NCI-H2081 (cell line): ENCODE measurements at places on chromosomes 1 and 21.

GRCh38 chr1:205812271-205812877, 624 bp downstream of the SLC41A1 start:
- no peak for DNase-seq

DNA sequence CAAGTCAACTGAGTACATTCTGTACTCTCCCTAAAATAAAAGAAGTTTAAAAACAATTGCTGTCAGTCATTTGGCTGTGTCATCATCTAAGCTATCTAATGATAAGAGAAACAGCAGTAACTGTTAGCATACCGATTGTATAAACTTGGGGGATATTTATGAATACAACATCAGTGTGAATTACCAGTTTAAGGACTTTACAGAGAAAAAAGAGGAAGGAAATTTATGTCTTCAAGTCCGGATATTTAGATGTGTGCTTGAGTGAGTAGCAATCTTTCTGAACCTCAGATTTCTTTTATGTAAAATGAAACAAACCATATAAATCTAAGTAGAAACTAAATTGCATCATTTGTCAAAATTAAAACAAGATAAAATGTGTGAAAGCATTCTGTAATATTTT, 1557.0 kb downstream of the MRPL39 start:
- DNase-seq, result no peak

GRCh38 chr1:85065550-85065949, 17.2 kb upstream of the MCOLN3 start:
- DNase-seq, result no peak

GRCh38 chr21:32794644-32795079, 23.1 kb upstream of the PAXBP1 start:
- no peak for DNase-seq

DNA sequence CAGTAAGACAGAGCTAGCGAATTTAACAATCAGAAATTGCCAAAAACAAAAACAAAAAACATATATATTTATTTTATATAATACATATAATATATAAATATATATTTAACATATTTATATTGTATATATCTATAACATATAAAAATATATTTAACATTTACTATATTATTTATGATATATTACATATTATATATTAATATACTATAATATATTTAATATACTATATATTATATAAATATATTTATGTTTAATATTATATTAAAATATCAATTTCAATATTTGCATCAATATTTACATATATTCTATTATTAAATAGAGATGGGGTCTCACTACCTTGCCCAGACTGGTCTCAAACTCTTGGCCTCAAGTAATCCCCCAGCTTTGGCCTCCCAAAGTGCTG, 50.9 kb downstream of the TBX19 start:
- no peak for DNase-seq

DNA sequence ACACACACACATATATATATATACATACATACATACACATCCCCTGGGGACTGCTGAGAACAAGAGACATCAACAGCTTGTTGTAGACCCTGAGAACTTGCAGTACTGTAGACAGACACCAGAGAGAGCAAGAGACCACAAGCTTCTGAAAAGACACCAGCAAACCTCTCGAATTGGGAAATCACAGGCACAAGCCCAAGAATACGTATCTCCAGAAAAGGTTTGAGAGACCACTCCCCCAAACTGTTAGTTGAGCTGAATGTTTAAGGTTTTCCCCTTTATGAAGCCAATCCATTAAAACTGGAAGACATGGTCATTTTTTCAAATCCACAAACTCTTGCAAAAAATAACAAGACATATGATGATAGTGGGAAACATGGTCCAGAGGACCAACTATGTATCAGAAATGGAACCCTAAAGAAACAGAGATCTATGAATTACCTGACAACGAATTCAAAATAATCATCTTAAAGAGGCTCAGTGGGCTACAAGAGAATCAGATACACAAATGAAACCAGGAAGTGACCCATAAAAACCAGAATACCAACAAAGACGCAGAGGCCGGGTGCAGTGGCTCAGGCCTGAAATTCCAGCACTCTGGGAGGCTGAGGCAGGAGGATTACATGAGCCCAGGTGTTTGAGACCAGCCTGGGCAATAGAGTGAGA, 45.1 kb downstream of the SLC2A1 start:
- peak; percentile 69 for DNase-seq

DNA sequence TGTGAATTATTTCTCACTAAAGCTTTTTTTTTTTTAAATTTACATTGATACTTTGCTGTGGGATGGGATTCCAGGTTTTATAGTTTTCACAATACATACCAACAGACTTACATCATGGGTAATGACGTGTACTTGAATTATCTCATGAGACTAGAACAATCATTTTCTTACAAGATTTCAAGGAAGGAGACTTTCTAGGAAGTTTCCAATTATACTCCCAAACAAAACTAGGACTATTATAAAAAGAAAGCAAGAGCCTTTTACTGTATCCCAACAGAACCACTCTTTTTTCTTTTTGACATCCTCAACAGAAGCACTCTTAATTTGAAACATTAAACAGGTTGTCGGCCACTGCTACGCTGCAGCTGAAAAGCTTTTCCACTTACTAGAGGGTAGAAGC, 48.7 kb downstream of the TESK2 start:
- no peak for DNase-seq

- DNase-seq, result no peak
Observed at GRCh38 chr1:5836776-5837440, 155.3 kb downstream of the NPHP4 start.

DNA sequence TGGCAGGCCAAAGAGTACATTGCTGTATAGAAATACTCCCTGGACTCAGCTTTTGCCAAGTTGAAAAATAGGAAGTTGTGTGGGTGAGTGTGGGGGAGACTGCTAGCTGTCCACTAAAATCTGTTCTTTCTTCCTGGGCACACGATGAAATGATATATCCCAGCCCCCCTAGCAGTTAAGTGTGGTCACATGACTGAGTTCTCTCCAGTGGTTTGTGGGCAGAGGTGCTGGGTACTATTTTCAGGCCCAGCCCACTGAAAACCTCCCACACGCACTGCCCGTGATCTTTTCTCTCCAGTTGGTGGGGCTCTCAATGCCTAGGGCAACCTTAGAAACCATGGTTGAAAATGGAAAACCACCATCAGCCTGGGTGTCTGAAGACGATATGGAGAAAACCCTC, 119.7 kb upstream of the LMO4 start:
- DNase-seq, result no peak

DNA sequence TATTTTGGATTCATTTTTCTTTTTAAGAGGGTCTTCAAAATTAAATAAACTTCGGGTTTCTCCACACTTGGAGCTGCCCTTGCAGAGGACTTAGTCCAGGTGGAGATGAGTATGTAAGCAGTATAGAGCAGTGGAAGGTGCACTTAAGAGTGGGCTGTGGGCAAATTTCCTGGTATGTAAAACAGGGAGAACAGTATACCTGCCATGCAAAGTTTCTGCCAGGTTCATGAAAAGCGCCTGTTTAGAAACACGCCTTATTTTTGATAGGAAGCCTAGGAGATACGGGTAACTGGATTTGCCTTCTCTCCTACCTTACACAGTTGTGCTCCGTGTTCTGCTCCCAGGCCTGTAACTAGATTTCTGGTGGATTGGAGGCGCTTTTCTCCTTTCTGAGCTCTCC, 1.2 kb downstream of the KDM4A start:
- no peak for DNase-seq

DNA sequence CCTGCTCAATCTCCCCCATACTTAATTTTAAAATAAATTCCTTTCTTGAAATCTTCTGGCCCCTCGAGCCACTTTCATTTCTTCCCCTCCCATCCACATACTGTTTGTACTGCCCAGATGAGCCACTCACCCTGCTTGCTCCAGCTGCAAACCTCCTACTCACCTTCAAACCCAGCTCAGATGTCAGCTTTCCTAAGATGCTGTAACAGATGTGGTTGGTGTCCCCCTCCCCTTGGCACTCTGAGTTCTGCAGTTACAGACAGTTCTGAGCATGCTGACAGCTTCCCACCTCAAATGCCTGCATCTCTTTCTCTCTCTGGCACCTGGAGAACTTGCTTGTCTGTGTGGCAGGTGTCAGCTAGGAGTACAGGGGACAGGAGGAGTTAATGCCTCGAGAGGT, 106.7 kb downstream of the PTPRU start:
- no peak for DNase-seq

DNA sequence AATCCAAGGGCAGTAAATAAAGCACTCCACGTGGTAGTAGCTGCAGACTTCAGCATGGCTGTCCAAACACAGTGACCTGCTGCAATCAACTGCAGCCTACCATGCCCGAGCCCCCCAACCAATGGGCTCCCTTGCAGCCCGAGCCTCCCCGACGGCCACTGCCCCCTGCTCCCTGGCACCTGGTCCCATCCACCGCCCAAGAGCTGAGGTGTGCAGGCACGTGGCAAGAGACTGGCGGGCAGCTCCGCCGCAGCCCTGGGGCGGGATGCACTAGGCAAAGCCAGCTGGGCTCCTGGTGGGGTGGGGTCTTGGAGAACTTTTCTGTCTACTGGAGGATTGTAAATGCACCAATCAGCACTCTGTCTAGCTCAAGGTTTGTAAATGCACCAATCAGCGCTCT, 57.6 kb upstream of the RGS2 start:
- DNase-seq, result no peak

- DNase-seq, result no peak
Observed at GRCh38 chr1:212256369-212256768, 28.8 kb upstream of the PPP2R5A start.

DNA sequence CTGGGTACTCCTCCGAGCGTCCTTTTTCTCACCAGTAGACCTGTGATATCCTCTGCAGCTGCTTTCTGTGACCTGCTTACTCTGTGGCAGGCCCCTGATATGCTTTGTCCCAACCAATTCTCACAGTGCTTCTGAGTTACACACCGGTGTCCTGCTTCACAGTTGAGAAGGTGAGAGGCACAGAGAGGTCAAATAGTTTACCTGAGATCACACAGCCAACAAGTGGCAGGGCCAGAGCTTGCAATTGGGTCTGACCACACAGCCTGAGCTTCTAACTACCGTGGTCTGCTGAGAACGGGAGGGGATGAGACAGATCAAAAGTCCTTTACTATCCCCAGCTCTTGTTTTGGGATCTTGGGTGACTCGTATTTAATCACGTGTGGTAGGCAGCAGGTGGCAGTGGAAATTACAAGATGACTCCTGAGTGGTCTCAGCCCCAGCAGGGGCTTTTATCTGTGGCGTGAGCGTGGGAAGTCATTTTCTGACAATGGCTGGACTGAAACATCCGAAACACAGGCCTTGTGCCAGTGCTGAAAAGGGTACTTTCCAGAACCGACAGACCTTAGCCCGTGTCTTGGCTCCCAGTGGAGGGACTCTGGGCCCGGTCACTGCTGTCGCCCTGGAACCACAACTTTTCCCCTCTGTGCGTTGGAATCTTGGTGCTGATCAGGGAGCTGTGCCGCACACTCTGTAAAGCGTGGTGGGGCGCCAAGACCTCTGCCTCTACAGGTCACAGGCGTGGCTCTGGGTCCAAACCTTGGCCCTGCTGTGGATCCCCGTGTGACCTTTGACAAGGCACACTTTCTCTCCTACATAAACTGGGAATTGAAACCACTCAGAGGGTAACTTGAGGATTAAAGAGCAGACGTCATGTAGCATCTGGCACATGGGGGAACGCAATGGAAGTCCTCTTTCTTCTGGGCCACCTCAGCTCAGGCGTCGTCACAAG, 11.9 kb downstream of the THEMIS2 start:
- DNase-seq, result no peak

DNA sequence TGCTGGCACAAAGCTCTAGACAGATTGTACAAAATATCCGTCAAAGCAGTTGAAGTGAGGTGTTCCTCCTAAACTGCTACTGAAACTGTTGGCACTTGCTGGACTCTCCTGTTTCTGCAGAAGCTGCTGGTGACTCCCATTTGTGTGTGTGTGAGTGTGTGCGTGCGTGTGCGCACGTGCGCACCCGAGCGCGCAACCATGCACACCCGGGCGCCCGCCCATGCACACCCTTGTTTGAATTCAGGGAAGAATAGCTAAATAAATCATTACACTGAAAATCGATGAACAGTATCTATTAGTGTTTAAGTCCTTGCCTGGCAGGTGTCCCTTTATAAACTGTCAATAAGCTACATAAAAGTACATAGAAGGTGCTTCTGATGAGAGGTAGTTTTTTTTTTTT, 156.4 kb upstream of the B3GALT2 start:
- no peak for DNase-seq

DNA sequence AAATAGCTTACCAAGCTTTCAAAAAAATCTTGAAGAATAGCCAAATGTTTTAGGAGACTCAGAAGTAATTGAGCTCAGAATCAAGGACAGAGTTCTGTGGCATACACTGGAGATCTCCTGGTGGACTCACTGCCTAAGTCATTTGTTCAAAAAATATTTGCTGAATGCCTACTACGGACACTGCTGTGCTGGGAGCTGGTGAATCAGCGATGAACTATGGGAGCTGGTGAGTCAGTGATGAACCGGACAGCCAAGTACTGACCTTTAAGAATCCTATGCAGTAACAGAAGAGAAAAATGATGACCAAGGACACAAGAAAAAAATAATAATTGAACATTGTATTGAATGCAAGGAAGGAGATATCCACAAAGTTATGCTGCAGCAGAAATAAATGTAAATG, 717.9 kb upstream of the CXADR start:
- DNase-seq, result no peak

GRCh38 chr1:31860581-31860980, 44.8 kb upstream of the SPOCD1 start:
- no peak for DNase-seq

- DNase-seq, result no peak
Observed at GRCh38 chr1:14713077-14713476, 114.6 kb downstream of the KAZN start.

GRCh38 chr1:59685101-59685500, 129.6 kb upstream of the HOOK1 start:
- DNase-seq, result no peak

DNA sequence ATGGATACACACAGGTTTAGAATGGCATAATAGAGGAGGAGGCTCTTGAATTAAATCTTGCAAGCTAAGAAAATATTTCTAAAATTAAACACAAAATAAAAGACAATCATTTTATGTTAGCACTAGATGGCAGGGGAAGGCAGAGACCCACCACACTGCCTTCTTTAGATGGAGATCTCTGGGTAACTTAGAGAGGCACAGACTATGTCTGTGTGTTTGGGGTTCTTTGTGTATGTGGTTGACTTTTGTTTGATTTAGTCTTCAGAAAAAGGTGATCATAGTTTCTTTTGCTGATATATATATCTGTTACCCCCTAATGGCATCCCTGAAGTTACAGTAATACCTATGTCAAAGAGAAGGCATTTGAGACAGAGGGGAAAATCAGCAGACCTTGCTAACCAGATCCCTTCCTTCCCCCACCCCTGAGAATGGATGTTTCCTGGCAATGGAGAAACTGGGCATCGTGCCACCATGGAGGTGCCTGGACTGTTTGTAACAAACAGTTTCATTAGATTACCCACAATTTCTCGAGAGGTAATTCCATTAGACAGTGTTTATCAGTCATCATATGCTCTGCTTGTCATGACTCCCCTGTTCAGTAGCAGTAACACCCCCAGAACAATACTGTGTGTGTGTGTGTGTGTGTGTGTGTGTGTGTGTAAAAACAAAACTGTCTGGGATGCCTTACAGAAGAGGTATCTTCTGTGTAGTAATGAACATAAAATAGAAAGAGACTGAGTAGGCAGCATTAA, 228.3 kb upstream of the DEPDC1 start:
- DNase-seq, result peak; percentile 44

- peak; percentile 68 for DNase-seq
Observed at GRCh38 chr1:210232511-210233215, at the start of gene SERTAD4. SERTAD4 (plus strand) TSS chr1:210232796; CDS start chr1:210237961, 5,165 bp downstream.
